ENCODE measurements at places on chromosomes 12 and 14.

- DNase-seq, result peak; percentile 70
These were observed 187.5 kb downstream of the ATXN7L3B start for GRCh38 chr12:74725154-74725553.

DNA sequence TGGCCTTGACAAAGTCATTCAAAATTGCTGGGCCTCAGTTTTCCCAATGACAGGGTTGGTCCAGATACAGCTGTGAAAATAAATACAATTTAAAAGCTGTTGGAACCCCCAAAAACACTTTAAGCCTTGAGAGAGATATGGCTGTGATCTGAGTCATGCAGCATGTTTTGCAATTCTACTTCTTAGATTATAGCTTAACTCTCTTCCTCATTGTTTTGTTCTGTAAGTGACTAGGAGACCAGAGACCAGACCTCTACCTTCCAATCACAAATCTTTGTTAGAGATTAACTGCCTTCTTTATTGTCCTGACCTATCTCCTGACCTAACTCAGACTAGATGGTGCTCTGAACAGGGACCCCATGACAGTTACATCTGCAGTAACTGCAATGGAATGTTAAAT is 198.1 kb downstream of the STXBP6 start:
- no peak for DNase-seq

GRCh38 chr14:95316821-95317220 is 2.9 kb downstream of the CLMN start:
- DNase-seq, result no peak

DNA sequence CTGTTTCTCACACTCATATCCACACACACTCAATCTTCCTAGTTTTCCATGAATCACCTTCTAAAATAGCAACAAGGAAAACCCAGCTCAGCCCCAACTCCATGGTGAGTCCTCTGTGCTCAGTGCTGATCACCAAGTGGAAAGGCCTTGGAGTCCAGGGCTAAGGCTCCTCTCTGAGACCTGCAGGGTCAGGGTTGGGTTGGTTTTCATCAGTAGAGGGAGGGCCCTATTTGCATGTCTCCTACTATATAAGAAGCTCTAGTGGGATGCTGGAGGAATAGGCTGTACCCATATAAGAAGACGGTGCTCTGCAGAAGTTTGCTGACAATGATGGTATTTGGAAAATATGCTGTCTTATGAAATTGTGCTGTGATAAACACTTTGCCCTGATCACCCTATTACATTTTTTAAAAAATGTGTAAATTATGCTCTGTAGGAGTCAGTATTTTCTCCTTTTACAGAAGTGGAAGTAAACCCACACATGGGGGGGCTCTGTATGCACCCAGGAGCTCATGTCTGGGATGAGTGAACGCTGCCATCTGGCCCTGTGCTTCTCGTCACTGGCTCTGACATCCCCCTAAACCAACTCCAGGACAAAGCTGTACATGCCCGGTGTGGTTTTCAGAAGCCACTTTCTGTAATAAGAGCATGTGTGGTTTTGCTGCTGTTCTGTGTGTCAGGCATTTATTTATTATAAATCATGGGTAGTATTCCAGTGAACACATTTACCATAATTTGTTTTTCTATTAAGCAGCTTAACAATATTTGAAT is 536.3 kb downstream of the TMEM121 start:
- DNase-seq, result no peak

- no peak for DNase-seq
These were observed 61.8 kb downstream of the GLT1D1 start for GRCh38 chr12:128914908-128915563.

GRCh38 chr12:47882781-47883546 is 21.8 kb downstream of the VDR start:
- peak; percentile 18 for DNase-seq

- DNase-seq, result no peak
These were observed 559 bp upstream of the RFC5 start for GRCh38 chr12:118015944-118016343.

DNA sequence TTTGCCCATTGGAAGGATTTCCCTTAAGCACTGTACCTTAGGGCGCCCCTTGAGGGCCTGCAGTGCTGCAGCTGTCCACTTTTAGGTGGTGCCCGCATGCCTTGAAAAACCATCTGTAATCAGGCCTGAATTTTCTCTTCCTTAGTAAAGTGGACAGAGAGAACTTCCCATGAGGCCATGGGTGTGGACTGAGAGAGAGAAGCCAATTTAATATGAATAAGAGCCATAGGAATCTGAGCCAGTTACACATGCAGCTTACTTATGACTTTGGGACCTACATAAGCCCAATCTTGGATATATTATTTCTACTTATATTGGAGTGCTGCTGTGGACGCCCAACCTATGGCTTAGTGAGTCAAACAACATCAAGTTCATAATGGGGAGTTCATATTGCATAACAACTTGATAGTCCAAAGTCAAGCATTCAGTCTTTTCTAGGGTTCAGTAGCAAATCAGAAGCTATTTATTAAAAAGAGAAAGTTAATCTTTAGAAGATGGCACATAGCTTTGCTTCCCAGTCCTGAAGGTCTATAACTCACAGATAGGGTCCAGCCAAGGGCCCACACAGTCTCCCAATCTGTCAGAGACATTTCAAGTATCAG is 11.1 kb upstream of the ETV6 start:
- DNase-seq, result no peak
